ENCODE measurements at places on chromosomes 11 and 22.
A peak's percentile ranks its signal among the peaks of the same experiment; 100 is the strongest.

- peak; percentile 47 for DNase-seq
Observed at GRCh38 chr11:63599211-63600122, 14.8 kb downstream of the PLAAT3 start.

DNA sequence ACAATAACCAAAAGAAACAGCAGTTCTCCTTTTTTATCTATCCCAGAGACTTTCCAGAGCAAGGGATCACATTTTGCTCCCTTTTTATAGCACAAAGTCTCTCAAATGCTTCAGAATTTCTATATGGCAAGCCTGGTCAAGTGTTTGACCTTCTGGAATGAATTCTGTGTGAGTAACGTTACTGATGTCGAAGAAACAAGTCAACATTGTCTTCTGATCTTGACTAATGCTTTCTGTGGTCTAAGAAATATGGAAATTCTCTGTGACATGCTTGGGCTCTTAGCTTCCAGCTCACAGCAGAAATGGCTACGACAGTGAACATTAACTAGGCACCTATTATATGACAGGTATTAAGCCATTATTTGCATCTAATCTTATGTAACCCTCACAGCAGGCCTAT lies 411.7 kb downstream of the CADM1 start:
- no peak for DNase-seq

GRCh38 chr11:31957674-31958073 lies 133.2 kb upstream of the RCN1 start:
- DNase-seq, result no peak

DNA sequence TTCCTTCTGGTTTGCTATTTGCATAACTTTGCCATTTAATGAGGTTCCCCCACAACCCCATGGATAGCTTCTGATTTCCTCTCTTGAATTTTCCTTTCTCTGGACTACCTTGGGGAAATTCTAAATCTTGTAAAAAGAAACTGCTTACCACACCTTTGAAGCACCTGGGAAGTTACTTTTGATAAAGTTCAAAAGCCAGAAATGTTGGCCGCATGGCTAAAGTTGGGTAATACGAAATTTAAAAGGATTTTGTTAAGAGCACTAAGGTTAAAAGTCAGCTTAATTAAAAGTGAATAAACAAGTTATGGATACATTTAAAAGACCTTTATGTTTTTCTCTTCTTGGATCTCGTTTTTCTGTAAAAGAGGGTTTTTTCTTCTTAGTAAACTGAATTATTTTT lies 5.5 kb downstream of the CASP4 start:
- DNase-seq, result no peak

DNA sequence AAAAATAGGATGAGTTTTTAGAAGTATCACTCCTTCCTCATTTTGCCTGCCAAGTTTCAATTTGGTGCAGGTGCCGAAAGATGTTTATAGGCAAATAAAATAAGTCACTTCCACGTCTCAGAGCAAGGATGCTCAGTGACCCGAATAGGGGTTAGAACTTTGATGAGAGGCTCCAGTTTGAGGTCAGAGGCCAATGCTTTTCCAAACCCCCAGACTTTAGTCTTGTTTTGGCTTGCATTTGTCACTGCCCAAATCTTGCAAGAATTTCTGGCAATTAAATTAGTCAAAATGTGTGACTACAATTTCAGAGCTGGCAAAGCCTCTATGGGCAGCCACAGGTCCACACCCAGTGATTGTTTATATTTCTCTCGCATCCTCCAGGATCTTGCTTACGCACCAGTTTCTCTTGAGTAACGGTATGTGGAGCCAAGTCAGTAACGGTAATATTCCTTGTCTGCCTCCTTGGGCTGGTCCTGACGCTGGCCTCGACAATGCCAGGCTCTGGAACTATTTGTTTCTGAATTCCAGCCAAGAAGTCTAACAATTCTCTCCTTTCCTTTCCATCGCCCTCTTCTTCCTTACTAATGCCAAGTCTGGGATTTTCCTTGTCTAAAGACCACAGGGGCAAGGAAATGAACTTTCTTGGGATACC lies 9.9 kb upstream of the NUP160 start:
- DNase-seq, result no peak

- no peak for DNase-seq
Observed at GRCh38 chr22:33572086-33572485, 348.2 kb downstream of the LARGE1 start.

DNA sequence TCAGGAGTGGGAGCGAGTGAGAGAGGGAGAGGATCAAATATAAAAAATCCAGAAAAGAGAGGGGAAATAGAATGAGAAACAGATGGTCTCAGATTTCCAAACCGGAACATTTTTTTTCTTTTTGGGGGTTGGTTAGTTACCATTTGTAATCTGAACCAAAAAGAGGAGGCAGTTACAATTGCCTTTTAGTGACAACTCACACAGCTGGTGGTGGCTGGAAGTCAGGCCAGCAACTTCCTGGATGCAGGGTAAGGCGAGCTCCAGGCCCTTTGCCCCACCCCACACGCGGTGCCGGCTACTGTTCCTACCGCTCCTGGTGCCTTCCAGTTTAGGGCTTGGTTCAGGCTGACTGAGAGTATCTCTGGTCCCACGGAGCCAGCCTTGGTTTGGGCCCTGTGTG lies 21.0 kb upstream of the UBASH3B start:
- no peak for DNase-seq

DNA sequence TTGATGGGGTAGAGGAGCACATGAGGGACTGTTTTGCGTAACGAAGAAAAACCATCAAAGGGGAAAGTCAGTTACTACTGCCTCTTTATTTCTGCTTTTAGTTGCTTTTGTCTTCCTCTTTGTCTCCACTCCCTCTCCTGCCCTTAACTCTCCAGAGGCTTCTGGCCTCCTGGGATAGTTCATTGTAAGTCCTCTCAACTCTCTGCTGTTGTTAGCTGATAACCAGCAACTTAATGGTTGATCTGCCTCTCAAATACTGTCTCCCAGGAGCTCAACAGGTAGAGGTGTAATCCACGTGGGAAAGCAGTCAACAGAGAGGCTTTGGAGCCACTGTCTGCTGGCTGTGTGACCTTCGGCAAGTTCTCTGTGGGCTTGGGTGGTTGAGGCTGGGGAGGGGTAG lies 47.3 kb downstream of the CCDC81 start:
- DNase-seq, result no peak

DNA sequence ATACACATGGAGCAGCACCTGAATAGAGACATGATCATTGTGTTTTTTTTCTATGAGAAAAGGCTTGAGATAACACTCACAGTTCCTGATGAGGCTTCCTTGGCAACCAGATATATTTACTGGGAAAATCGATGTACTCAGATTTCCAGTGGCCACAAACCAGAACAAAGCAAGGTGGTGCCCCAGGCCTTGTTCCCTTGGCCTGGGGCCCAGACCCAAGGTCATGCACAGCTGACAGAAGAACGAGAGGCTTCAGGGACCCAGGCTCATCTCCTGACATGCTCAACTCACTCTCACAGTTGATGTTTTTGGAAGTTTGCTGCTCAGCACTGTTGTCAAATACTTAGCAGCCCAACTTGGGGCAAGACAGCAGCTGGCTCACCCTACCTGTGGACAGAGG lies 281.8 kb downstream of the NTM start:
- DNase-seq, result no peak

GRCh38 chr22:42621505-42622002 lies 6.9 kb upstream of the POLDIP3 start:
- DNase-seq, result no peak

DNA sequence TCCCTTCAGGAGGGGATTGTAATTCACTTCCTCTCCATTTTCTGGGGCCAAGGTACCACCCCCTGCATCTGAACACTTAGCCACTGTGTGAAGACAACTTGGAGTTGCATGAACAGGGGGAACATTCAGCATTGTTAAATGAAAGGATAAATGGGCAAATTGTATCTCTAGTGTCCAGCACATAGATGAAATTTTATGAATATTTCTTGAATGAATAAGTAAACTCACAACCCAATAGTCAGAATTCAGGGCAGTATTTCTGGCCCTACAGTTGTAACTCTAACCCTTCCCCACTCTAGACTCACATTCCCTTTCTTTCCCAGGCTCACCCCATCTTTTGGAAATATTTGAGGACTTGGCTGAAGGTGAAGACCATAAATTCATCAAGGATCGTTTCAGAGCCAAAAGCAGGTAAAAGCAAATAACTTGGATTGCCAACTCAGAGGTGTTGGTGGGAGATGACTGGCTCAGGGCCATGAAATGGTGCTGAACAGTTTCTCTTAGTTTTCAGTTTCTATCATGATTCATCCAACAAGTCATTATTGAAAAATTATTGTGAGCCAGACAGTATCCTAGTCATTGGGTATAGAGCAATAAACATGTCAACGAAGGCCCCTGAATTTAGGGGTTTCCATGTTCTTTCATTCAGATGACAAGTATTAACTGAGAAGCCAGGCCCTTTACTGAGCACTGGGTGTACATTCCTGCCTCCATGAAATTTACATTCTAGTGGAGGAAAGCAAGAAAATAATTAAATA lies 33.3 kb upstream of the ZC3H12C start:
- no peak for DNase-seq

DNA sequence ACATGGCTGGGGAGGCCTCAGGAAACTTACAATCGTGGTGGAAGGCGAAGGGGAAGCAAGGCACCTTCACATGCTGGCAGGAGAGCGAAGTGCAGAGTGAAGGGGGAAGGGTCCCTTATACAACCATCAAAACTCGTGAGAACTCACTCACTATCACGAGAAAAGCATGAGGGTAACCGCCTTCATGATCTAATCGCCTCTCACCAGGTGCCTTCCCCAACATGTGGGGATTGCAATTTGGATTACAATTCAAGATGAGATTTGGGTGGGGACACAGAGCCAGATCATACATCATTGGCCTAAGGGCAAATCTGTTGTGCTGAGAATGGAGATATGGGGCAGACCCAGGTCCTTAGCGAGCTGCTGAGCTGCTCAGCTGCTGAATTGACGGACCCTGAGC lies 13.1 kb downstream of the C1QTNF6 start:
- no peak for DNase-seq

DNA sequence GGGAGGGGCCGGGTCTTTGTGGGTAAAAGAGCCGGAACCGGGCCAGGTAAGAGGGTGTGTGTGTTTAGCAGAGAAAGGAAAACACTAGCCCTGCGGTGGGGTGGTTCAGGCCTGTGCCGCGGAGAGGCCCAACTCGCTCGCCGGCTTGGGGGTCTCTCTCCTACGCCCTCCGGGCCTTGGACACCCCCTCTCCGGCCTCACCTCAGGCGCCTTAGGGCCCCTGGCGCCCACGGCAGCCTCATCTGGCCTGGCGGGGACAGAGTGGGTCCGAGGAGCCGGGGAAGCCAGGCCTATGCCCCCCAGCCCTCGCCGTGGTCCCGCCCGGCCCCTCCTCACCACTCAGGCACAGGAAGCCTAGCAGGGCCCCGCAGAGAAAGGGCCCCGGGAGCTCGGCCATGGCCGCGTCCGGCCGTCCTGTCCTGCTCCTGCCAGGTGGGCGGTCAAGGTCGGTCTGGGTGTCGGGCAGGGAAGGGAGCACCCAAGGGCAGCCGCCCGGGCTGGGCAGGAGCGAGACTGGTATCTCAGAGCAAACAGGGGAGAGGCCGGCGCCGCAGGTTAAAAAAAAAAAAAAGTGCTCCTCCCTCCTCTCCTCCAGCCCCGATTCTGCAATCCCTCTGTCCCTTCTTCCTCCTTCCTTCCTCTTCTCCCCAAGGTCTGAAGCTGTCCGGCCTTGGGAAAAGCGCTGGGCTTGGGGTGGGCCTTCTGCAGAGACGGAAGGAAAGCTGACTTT lies at the start of gene VSIG2:
Gene VSIG2 (minus strand): TSS at position 515 of the 730 bp plus-strand sequence. CDS start 118 bp downstream, at position 397.
- no peak for DNase-seq

- DNase-seq, result no peak
Observed at GRCh38 chr11:128095466-128095981, 491.8 kb downstream of the ETS1 start.

GRCh38 chr11:118868659-118869058 lies 15.0 kb upstream of the CXCR5 start:
- DNase-seq, result no peak

- DNase-seq, result no peak
Observed at GRCh38 chr11:130813638-130814037, 102.6 kb downstream of the SNX19 start.

GRCh38 chr11:76495019-76495418 lies 50.2 kb downstream of the EMSY start:
- DNase-seq, result no peak

DNA sequence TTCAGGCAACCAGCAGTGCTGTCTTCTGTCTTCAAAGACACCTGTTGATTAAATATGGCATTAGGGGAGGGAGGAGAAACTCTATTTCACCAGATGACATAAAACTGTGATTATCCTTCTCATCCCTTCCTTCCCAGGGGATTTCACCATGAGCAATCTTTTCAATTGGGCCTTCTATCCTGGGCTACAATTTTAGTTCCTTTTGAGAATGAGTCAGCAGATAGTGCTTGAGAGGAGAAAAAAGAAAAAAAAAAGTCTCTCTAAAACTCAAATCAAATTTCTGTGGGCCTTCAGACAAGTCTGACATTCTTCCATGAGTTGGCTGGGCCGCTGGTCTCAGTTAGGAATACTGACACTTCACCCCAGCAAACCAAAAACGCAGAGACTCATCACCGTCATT lies 7.2 kb downstream of the FLI1 start:
- DNase-seq, result no peak

- DNase-seq, result no peak
Observed at GRCh38 chr11:105935791-105936190, 86.2 kb downstream of the MSANTD4 start.

DNA sequence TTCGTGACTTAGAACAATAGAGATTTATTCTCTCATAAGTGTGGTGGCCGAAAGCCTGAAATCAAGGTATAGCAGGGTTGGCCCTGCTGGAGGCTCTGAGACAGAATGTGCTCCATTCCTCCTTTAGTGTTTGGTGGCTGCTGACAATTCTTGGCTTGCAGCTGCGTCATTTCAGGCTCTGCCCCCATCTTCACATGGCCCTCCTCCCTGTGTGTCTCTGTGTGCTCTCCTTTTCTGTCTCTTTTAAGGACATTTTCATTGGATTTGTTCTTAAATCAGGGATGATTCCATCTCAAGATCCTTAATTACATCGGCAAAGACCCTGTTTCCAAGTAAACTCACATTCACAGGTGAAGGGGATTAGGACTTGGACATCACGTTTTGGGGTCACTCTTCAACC lies 10.2 kb upstream of the APOL6 start:
- peak; percentile 33 for DNase-seq

DNA sequence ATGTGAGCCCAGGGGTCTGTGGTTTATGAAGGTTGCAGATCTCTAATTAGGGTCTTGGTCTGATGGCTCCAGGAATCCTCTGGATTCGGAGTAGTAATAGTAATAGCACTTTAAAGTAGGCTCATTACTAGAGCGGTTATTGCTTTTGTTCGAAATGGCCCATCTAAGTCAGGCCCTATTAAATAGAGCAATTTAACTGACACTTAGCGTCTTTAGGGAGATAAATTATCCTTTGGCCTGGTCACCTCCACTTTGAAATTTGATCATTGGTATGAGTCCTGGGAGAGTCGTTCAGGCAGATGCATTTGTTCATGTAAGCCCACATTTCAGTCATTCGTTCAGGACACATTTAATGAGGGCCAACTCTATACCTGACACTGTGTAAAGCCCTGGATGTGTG lies 54.8 kb downstream of the LDLRAD3 start:
- no peak for DNase-seq

GRCh38 chr11:134264966-134265764 lies 11.0 kb upstream of the GLB1L3 start:
- DNase-seq, result no peak

GRCh38 chr11:27111896-27112295 lies 71.3 kb downstream of the BBOX1 start:
- no peak for DNase-seq

Data from mesenteric fat pad (tissue), 1 donor.